ENCODE measurements at places on chromosomes 1 and 21. TPM values are rescaled to one million over a fixed set of nuclear protein-coding genes. Genes with fewer than 3 reads are reported as not detected.

DNA sequence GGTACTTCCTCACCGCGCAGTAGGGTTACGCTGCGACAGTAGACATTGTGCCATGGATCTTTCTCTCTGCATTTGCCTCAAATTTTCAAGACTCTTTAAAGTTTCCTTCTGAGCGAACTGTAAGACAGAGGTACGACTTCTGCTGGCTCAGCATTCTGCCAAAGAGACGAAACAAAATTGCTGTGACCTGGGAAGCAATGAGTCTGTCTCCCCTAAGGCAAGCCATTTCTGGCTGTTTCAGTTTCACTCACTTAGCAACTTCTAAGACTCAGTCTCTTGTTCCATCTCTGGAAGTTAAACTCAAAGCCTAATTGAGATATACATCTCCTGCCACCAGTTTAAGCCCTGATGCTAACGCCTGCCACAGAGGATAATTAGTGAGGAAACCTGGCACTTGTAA, 510.9 kb upstream of the DAB1 start:
- no peak for DNase-seq

DNA sequence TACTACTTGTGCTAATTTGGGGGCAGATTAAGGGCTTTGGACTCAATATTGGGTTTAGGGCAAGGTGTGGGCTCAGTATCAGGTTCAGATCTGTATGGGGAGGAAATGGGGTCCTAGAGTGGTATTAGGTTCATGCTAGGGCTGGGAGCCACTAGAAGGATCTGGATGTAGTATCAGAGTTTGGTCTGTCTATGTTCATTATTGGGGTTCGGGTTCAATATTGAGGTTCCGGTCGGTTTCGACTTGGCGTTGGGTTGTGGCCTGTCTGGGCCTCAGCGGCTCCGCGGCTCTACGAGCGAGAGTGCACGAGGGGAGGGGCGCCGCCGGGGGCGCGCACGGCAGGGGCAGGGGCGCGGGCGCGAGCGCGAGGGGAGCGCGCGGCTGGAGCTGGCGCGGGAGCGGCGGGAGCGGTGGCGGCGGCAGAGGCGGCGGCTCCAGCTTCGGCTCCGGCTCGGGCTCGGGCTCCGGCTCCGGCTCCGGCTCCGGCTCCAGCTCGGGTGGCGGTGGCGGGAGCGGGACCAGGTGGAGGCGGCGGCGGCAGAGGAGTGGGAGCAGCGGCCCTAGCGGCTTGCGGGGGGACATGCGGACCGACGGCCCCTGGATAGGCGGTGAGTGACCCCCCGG, at the start of gene PTPRF:
PTPRF (plus strand) TSS at position 401 of the 624 bp plus-strand sequence. CDS start 14,193 bp downstream, outside the sequence.
- no peak for DNase-seq

DNA sequence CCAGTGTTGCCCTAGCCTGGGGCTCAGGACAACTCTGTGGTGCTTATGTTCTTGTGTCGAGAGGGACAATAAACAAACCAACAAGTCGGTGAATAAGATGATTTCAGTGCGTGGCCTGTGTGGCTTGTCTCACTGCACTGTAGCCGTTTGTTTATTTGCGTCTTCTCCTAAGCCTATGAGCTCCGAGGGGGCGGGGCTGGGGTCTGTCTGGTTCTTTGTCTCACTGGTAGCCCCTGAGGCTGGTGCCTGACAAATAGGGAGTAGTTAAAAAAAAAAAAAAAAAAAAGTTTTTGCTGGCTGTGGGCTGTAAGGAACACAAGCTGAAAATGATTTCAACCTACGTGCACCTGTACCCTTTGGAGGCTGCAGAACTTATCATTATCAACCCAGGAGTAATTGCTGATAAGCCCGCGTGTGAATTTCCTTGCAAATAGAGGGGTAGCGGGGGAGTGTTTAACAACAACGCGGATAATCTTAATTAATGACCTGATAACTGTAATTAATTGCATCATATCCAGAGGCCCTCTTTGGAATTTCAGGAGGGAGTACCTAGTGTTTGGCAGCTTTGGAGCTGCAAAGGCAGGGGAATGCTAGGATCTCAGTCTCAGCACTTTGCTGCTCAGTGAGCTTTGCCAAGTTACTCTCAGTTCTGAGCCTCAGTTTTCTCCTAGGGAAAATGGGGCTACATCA, 925 bp upstream of the ARHGEF10L start:
- DNase-seq: no peak

DNA sequence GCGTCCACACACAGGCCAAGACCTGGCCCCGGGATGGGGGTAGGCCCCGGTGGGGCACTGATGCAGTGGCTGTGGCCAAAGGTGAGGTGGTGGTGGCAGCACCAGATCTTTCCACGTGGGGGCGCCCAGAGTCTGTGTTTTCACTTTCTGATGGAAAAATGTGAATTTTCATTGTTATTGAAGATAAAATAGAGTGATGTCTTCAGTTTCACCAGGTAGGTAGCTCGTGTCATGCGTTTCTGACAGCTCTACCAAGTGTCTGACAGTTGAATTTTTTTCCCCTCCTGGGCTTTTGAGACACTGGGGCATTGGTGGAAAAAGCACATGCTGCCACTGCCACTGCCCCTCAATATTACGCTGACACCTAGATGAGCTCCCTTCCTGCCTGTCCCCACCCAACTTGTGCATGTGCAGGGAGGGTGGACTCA, 40.0 kb upstream of the MAGOH start:
- peak; percentile 84 for DNase-seq

DNA sequence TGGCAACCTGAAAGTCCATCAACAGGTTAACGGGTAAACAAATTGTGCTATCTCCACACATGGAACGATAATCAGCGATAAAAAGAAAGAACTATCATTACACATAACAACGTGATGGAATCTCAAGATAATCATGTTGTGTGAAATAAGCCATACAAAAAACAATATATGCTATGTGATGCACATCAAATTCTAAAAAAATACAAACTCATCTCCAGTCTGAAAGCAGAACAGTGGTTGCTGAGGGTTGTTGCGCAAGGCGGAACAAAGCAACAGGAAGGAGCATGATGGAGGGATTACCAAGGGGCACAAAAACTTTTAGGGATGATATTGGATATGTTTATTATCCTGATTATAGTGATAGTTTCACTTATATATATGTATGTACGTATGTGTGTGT, 324.8 kb downstream of the VAV3 start:
- no peak for DNase-seq

- no peak for DNase-seq
Observed at GRCh38 chr1:27408151-27408550, 15.7 kb downstream of the GPR3 start.

The TMOD4 gene
- total RNA-seq: 0.52 TPM

The TCHHL1 gene
- not detected for total RNA-seq

The LCE2C gene
- not detected for total RNA-seq
